ENCODE measurements at places on chromosomes 4 and X.
A peak's percentile ranks its signal among the peaks of the same experiment; 100 is the strongest.

DNA sequence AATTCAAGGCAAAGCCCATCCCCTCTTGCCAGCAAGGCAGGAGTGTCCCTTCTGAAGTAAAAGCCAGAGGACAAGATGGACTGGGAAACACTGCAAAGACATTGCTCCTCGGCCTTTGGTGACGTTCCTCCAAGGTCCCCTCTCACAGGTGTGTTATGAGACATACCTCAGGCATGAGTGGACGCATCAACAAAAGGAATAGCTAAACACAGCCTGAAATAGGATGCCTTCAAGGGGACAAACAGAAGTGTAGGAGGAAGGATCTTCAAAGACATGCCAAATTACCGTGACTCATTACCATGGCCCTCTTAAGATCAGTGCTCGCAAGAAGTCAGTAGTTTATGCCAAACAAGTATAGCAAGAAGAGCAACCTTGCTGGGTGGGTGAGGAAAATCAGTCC lies 6.0 kb upstream of the IDS start:
- DNase-seq: no peak

DNA sequence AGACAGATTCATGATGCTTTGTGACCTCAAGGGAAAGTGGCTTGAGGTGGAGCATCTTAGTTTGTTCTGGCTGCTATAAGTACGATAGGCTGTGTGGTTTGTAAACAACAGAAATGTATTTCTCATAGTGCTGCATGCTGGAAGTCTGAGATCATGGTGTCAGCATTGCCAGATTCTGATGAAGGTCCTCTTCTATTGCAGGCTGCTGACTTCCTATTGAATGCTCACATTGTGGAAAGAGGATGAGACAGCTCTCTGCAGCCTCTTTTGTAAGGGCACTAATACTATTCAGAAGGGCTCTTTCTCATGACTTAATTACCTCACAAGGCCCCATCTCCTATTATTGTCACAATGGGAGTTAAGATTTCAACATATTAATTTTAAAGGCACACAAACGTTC lies 1674.0 kb upstream of the PCDH7 start:
- DNase-seq: peak; percentile 67

GRCh38 chr4:8427761-8428287 lies 12.7 kb downstream of the ACOX3 start:
- peak; percentile 37 for DNase-seq

- DNase-seq: no peak
Measured at GRCh38 chr4:15144249-15144966, 142.1 kb downstream of the CPEB2 start.

DNA sequence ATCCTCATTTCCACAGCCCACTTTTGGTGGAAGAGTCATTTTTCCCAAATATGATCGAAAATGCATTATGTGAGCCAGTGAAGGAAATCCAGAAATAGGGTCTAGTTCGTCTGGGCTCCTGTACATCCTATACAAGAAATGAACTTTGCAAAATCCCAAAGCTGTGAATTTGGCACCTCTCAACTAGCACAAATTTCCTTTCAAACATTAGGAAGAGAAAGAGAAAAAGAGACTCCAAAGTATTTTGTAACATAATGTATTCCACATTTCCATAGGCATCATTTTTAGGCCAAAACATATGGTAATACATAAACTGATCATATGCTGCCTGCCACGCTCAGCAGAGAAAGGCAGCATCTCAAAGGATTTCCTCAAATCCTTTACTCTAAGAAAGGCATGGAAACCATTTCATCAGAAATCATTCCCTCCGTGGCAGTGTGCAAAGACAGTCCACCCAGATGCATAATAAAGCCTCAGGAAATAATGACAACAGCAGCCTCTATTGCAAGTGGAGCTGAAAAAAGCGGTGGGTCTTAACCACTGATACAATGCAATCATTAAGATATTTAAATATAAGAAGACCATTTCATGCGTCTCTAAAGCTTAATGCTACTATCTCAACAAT lies 56.8 kb downstream of the ANOS1 start:
- DNase-seq: no peak

- DNase-seq: no peak
Measured at GRCh38 chrX:619812-620531, 10.6 kb upstream of the SHOX start.

GRCh38 chrX:24376403-24376802 lies 16.0 kb downstream of the SUPT20HL1 start:
- DNase-seq: no peak

- DNase-seq: peak; percentile 79
Measured at GRCh38 chr4:89539374-89539773, 231.8 kb upstream of the GPRIN3 start.

All from ELR (cell line).